Fibroblast of mammary gland (primary cell): ENCODE measurements at places on chromosomes 2 and 18.

GRCh38 chr18:77020561-77020960, 112.0 kb downstream of the MBP start:
- DNase-seq = no peak

DNA sequence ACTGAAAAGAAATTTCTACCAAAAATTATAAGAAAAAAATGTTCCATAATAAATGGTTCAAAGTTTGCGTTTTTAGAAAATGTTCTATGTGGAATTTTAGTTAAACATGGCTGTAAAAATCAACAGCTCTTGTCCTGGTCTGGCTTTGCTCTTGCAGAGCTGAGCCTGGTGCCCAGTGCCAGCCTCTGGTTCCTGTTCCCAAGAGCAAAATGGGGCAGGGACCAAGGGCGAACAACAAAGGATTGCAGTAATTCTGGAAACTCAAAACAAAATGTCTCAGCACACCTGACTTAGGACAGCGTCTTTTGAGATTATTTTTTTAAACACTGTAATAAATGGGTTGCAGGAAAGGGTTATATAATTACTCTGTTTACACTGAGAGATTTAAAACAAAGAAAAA, 174.7 kb downstream of the ANAPC1 start:
- DNase-seq = no peak

- no peak for DNase-seq
Measured at GRCh38 chr2:216875862-216876261, 16.0 kb upstream of the TNP1 start.

DNA sequence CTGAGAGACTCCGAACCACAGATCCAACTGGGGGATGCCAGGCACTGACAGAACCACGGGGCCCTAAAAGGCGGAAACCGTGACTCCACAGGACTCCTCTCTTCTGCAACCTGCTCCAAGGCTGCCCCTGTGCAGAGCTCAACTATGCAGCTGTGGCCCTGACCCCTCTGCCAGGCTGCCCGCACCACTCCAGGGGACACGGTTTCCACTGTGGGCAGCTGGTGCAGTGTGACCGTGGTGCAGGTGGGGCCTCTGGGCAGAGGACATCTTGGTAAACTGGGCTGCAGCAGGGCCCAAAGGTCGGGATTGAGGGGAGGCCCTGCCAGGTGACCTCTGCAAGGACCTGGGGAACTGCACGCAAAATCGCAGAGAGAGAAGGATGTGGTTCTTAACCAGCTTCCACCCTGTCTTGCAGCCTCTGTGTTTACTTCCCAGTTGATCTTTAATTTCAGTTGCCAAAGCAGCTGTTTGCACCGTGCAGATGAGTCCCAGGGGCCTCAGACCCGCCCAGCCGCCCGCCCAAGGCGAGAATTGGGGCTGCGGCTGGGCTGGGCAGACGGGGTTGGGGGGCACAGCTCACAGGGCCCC, 104.6 kb upstream of the CTDP1 start:
- DNase-seq = no peak

- DNase-seq = no peak
Measured at GRCh38 chr2:902584-902983, 48.1 kb upstream of the SNTG2 start.

GRCh38 chr2:186554850-186555671, 34.8 kb upstream of the ITGAV start:
- DNase-seq = no peak

DNA sequence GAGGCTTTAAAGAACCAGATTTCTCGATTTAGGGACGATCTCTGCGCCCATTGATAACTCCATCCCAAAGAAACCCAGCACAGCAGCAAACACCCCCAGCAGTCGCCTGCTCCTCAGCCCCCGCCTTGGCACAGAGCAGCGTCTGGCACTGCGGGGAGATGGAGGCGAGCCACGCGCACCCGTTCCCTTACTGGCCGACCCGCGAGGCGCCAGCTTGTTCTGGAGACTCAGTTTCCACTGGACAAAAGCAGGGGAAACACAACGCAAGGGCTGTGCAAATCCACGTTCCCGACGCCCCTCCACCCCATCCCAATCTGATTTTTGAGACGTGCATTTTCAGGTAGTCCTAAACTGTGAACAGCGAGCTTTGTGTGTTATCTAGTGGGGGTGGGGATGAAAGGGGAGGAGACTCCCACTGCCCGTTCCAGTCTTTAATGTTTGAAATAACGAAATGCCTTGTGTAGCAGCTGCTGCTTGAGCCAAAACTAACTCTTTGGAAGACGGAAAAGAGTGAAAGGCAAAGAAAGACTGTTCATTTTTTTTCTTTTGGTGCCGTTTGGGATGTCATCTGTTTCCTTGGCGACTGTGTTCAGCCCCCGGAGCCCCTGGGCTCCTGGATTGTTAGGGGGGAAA, 143.2 kb downstream of the MEIS1 start:
- peak; percentile 41 for DNase-seq

DNA sequence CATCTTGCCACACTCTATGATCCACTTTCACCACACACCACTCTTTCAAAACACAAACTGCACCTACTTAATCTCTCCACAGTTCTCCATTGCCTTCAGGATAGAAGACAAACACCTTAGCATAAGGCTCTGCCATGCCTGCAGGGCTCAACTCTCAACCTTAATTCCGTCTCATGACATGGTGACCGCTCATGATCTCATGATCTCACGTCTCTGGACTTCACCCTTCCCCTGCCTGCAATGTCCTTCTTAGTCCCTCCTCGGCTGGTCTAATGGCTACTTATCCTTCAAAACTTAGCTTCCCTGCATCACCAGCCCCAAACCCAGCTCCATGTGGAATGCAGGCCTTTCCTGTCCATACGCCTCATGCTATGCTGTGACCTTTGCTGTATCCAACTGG, 85.3 kb downstream of the ACVR1 start:
- DNase-seq = no peak

GRCh38 chr2:29977284-29977683, 55.9 kb upstream of the ALK start:
- no peak for DNase-seq

- no peak for DNase-seq
Measured at GRCh38 chr2:100783987-100784386, 36.0 kb upstream of the NPAS2 start.

- DNase-seq = no peak
Measured at GRCh38 chr2:105881286-105882136, 136.8 kb downstream of the NCK2 start.

GRCh38 chr2:66930339-66931220, 466.6 kb upstream of the ETAA1 start:
- no peak for DNase-seq

- no peak for DNase-seq
Measured at GRCh38 chr2:74242354-74243071, 44.1 kb downstream of the MTHFD2 start.

DNA sequence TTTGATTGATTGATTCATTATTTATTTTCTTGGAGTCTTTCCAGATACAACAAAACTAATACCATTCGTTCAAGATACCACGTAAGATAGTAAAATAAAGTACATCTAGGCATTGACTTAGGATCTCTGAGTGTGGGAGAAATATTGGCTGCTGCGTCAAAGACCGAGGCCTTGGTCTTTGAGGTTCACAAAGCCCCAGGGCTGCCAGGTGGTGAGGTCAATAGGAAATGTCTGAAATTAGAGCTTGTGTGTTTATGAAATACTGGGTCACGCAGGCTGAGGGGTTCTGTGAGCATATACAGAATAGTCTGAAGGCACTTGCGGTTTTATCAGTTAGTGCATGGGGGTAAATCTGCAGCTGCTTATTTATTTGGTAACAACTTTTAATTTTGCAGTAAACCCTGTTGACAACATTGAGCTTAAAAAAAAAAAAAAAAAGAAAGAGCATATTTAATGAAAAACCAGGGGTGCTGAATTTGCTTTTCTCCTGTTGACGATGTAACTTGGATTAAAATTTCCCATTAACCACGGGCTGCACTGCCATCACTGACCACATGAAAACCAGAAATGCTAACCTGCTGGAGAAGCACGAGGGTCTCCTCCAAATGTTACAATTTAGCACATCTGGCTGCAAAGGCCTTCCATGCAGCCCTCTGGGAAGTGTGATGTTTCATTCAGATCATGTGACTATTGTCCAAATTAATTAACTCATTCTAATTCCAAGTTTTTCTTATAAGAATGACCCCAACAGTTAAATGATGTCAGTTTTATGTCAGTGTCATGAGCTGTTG, 27.1 kb upstream of the SERPINB12 start:
- DNase-seq = no peak

DNA sequence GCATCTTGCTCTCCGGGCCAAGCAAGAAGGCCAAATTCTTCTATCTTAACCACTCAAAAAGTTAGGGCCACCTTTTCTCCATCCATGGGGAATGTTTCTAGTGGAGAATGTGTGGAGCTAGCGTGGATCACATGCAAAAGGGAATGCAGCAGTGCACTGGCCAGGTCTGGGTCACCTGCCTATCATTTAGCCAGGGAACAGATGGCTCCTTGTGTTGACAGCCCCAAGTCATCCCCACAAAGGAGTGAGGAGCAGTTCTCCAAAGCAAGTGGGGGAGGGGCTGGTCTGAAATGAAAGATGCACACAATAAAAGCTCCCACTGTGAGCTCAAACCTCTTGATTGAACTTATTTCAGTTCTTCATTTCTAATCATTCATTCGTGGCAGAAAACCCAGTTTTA, 19.1 kb downstream of the EPB41L3 start:
- no peak for DNase-seq

DNA sequence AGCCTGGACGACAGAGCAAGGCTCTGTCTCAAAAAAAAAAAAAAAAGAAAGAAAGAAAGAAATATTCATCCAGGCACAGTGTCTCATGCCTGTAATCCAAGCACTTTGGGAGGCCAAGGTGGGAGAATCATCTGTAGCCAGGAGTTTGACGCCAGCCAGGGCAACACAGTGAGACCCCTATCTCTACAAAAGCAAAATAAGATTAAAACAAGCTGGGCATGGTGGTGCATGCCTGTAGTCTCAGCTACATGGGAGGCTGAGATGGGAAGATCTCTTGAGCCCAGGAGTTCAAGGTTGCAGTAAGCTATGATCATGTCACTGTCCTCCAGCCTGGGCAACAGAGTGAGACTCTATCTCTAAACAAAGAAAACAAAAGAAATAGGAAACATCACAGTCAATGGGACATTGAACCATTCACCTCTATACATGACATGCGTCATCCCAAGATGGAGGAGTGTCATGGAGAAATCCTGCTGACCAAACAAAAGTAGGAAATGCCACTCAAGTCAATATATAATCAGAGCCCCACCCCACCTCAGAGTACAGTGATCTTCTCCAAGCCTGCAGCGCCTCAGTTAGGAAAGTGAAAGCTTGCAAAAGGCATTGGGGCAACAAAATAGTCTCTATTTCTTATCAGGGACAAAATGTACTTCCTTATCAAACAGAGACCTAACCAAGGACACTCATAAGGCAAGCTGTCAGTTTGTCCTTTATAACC, 9.8 kb downstream of the FEV start:
- DNase-seq = no peak

DNA sequence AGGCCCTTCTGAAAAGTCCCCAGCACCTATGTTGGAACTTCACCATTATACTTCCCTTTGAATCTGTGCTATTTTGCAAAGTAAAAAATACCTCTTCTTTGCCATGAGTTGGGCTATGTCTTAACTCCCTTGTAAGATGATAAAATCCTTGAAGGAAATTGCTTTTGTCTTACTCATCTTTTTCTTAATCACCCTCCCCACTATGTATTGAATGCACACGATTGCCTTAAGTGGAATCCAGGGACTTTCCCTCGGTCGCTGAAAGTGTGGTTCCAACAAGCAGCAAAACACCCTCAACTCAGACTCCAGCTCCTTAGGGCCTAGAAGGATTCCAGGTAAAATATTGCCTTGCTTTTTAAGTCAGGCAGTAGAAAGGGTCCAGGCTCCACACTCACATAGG, 173.2 kb upstream of the ARL4C start:
- peak; percentile 67 for DNase-seq

DNA sequence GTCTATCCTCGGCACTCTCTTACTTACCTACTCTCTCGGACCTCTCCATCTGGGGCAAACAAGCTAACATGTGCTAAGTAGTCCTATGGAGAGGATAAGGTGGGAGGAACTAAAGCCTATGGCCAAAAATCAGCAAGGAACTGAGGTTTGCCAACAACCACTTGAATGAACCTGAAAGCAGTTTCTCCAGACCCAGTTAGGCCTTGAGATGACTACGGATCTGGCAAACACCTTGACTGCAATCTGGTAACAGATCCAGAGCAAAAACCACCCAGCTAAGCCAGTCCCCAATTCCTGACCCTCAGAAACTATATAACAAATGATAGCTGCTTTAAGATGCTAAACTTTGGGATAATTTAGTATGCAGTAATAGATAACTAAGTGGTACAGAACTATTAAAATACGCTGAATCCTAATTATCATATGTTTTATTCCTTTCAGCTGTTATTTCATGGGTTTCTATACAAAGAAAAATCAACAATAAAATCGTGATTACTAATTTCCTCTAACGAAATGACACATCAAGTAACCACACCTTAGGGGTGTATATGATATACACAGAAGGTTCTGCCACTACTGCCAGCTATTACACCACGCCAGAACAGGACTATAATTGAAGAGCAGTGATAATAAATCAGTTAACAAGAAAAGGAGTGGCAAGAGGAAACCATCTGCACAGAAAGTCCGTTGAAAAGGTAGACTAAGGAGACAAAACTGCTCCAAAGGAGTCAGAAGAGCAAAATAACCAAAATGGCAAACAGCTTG, 3.2 kb downstream of the FARSB start:
- DNase-seq = peak; percentile 24

DNA sequence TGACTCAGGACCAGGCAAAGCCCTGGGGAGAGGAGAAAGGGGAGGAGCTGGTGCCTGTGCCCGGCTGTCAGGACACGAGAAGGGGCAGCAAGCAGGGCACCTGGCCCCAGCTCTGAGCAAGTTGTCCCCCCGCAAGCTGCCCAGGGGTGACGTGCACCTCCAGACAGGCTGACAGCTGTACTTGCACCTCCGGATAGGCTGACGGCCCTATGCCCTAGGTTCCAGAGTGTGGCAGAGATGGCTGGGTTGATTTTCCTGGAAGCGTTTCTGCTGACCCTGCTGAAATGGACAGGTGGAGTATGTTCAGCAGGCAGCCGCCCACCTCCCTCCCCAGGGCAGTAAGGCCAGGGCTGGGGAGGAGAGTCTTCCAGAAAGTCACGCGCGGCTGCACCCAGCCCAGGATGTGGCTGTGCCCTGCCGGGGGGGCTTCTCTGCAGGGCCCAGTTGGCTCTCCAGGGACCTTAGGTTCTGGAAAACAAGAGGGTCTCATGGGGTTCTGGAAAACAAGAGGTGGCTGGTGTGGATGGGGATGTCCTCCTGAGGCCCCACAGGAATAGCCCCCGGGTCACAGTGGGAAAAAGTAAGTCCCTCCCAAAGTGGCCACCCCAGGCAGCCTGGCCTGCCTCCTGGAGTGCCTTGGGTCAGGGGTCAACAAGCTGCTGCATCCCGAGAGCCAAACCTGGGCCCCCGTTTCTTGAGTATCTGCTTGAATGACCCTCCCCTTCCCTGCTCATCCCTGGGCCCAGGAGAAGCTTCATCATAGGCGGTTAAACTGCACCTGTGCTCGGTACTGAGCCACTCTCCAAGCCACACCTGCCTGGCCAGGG, 71.4 kb upstream of the OTOS start:
- no peak for DNase-seq

DNA sequence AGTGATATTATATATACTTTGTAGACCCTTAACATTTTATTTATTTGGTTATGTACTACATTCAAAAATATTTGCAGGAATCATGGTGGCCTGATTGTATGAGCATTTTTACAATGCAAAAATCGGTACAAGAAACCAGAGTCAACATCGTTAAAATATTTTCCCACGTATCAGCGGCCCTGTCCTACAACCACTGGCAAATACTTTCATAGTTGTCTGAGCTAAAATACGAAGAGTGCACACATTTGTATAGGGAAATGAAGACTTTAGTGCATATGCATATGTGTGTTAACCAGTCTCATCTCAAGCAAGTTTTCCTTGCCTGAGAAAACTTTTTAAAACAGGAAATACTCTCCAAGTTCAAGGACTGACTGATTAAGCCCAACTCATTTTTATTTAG, 35.9 kb downstream of the CCDC102B start:
- no peak for DNase-seq
